Stimulated activated CD8-positive, alpha-beta memory T cell treated with anti-CD3 and anti-CD28 coated beads, Interleukin-15, amount 100 ng/mL, for 24 hours (primary cell): ENCODE measurements at places on chromosomes 3 and 15.

DNA sequence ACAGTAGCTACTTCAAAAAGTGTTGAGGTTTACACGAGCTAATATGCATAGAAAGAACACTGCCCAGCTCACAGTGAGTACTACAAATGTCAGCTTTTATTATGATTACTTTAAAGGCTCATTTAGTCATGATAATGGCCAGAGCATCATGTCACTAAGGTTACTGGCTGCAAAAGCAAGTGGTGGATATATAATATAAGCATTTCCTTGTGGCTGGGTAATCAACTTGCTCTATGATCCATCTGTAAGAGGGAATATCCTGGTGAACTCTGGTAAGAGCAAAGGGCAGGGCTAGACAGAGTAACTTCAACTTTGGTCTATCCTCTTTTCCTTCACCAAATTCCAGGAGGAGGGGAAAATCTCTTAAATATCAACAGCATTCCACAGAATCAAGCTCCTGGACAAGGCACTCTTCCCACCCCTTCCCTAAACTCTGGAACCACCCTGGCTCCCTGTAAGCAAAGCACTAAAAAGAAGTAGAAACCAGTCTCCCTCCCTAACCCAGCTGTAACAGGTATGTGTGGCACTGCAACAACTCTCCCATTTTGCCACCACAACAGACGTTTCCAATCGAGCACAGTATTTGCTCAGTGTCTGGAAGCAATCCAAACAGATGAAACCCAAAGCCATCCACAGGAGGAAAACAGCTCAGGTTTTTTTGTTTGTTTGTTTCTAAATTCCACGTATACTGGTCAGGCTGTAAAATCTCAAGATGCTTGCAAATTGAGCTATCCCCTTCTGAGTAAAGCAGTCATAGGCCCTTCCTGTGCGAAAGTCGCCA is 13.4 kb downstream of the B4GALT4 start:
- no peak for DNase-seq

GRCh38 chr3:141722081-141722480 is 16.0 kb upstream of the RNF7 start:
- no peak for DNase-seq

- DNase-seq: no peak
These were observed 789.9 kb downstream of the IGSF11 start for GRCh38 chr3:118244761-118245160.

DNA sequence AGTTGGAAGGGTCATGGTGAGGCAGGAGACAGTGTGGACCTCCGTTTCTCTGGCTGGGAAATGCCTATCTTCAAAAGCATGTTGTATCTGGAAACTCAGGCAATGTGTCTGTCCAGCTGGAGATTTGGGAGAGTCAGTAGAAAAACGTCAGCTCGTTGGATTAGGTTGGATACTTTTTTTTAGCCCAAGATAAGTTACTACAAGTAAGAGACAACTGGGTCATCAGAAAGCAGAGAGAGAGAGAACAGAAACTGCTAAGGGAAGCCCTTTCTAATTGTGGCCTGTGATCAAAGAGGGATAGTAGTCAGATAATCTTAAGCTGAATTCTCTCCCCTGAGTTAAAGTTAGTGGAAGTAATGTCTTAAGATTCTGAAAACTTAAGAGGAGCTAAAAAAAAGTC is 78.9 kb upstream of the ZNF280D start:
- DNase-seq: no peak

DNA sequence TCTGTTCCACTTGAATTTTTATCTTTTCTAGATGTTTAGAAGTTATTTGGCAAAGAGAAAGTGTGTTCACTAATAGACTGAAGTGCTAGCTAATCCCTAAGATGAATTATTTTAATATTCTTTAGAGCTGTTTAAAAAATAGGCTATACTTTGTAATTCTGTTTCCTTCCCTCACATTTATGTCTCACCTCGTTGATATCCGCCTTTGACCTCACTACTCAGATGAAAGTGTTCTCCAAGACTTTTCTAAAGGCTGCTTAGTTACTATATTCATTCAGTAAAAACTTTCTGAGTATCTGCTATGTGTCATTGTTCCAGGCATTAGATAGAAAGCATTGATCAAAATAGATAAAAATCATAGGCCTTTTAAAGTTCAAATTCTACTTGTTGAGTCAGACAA is 38.3 kb downstream of the HMG20A start:
- no peak for DNase-seq

GRCh38 chr3:127275287-127275781 is 12.5 kb downstream of the PRR20G start:
- no peak for DNase-seq

- no peak for DNase-seq
These were observed 46.4 kb downstream of the ZNF106 start for GRCh38 chr15:42444415-42445063.

DNA sequence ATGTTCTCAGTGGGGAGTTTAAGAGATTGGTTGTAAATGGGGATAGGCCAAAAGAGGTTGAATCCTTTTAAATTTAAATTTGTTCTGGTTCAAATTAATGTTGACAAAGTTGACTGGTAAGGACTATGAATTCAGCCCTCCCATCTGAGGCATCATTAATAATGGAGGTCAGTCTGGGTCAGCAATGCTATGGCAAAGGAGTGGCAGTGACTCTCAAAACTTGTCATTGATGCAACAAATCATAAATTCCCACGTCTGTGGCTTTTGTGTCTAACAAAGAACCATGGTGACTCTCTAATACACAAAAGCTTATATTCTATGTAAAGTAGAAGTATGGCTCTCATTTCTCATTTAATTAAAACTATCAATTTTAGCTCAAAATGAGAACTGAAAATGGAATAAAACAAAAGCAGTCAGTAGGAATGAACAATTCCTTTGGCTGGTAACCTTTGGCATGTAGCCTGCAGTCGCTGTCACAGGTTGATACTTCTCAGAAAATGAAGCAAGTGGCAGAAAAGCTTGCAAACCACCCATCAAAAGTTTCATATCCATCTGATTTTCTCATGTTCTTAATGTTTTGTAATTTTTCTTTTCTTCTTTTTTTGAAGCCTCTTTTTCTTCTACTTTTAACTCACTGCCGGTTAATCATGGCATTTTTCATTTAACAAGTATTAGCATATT is 12.2 kb upstream of the ZBED2 start:
- DNase-seq: no peak

GRCh38 chr3:152060701-152061100 is 187.3 kb downstream of the SUCNR1 start:
- no peak for DNase-seq

- no peak for DNase-seq
These were observed 135.7 kb upstream of the RAD18 start for GRCh38 chr3:9098716-9099675.

DNA sequence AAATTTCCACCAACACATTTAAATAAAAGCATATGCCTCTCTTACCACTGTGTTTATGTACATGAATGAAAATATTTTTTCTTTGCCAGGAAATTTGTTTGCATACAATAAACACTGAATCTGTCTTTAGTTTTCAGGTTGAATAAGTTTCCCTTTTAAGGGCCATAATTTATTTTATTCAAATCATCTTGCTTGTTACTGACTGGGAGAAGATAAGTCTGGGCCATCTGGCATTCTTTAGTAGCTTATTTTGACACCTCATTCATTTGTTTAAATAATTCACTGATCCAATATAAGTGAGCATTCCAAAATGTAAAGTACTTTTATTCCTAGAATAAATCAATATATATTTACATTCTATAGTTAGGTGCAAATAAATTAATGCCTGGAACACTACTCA is 1001.3 kb downstream of the PLOD2 start:
- DNase-seq: no peak

DNA sequence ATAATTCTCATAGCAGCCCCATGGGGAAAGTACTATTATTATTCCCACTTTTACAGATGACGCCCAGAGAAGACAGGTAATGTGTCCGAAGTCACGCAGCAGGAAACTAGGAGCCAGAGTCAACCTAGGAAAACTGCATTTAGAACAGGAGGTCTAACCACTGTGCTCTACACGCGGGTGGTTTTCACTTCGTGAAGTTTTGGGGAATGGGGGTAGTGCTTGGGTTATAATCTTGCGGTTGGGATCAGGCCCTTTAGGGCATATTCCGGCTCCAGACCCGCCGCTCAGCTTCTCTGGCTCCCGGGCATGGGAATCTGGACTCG is 5.2 kb downstream of the TPM1 start:
- no peak for DNase-seq

GRCh38 chr15:40064231-40064894 is 25.4 kb upstream of the SRP14 start:
- DNase-seq: no peak
